NCI-H2107 (cell line): ENCODE measurements at places on chromosomes 3 and 15.

GRCh38 chr3:5165698-5166097 is 21.8 kb upstream of the EDEM1 start:
- DNase-seq = no peak

DNA sequence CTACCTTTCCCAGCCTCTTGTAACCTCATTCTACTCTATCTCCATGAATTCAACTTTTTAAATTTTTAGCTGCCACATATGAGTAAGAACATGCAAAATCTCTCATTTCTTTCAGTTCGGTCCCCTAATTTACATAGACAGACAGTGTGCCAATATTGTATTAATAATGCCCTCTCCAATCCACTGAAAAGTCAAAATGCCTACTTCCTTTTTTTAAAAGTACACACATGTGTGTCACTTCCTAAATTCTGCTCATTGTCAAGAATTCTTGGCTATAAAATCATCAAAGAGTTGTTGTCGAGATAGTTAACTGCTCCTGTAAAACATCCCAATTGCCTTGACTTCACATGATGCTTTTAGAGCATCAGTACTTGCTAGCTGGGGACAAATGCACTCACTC is 84.2 kb upstream of the IL12A start:
- DNase-seq = no peak

DNA sequence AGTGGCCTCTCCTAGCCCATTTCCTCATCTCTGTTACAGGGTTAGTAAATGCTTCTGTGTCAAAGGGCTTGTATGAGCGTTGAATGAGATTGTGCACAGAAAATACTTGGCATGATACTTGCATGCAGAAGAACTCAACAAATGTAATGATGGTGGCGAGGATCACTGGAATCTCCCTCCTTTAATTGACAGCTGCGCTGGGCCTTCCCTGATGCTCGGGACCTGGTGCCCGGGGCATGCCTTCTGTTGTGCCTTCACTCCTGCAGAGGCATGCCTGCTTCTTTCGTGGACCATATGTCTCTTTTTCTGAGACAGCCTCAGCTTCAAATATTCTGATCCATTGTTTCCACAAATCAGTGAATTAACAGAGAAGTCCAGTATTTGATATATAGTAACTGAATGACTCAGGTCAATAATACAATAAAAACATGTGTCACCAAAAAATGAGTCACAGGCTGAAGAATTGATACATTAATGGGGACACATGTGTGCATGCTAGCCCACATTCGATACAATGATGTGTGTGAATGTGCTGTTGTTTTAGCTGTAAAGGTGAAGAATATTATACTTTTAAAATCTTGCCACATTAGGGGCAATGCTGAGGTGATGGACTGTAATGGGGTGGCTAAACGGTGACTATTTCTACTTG is 243.3 kb upstream of the TBL1XR1 start:
- DNase-seq = no peak

DNA sequence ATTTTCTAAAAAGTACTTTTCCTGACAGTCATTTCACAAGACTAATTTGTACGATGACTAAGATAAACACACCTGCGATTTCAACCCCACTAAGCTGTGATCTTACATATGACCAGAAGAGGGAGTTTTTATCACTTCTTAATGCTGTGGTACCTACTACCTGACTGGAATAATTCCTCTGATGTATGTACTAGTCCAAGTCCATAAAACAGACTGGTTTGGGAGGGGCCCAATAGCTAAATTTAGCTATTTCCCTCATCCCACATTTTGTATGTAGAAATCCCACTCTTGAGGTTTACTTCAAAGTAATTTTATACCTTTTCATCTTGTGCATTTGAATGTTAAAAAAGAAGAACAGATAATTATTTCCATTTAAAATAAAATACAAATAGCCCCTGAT is 49.7 kb upstream of the SCAANT1 start:
- no peak for DNase-seq

DNA sequence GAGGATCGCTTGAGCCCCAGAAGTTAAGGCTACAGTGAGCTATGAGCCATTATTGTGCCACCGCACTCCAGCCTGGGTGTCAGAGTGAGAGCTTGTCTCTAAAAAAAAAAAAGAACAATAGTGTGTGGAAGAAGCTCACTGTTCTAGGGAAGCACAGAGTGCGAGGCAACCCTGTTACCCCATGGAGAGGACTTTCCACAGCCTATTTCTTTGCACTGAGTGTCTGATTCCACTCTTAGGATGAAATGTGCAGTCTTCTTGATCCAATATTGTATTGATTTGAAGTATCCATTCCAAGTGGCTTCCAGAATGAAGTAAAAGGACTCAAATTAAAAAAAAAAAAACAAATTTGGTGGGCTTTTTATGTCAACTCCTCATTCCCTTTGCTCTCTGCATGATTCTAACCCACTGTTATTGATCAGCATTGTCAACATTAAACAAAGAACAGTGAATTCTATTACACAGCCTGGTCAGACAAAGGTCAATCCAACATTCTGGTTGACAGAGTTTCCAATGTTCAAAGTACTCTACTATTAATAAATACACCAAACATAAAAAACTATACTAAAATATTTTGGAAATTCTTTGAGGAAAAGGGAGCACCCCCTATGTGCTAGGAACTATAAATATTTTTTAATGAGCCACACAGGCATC is 150.2 kb upstream of the PTPRG start:
- DNase-seq = no peak

- no peak for DNase-seq
These were observed 12.0 kb downstream of the KLF15 start for GRCh38 chr3:126345231-126345630.

DNA sequence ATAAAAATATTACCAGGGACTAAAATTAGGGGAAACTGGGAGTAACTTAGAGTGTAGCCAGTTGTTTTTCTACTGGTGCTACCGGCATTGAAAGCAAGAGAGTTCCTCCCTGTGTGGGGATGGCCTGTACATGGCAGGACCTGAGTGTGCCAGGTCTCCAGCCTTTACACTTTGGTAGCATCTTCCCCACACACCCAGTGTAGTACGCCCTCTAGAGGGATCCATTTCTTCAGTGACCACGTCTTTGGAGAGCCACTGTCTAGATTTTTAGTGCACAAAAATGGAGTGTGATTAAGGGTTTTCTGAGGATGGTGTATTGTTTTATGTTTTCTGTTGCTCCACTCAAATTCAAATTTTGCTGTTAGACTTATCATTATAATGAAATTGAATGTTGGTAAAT is 507.0 kb upstream of the TPRG1 start:
- DNase-seq = no peak

DNA sequence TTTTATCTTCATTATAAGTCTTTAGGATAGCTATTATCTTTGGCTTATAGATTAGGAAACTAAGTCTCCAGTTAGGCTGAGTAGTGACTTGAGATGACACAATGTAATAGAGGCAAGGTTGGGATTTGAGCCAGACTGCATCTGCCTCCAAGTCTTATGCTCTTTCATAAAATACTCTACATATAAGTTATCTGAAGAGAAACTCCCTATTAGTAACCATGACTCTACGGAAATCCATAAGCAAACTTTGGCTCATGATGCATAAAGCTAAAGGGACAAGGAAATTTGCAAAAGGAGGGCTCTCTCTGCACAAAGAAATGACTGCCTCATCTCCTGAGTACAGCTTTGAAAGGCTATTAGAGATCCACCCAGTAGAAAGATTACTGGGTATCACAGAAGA is 77.6 kb upstream of the FRMD4B start:
- DNase-seq = no peak

DNA sequence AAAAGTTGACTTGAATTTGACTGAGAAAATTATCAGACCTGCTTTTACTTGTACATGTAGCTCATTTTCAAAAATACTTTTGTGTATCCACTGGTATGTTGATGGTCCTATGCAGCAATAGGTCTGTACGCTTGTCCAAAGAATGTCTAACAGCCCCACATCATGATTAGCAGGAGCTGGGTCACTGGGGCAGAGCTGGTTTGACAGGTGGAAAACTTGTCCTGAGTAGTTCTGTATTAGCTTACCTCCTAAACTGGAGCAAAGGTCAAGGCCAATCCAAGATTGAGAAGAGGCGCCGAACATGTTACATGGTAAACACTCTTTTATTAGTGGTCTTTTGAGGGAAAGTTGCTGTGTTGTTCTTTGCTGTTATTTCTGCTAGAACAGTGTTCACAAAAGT is 50.6 kb downstream of the GAP43 start:
- DNase-seq = no peak

DNA sequence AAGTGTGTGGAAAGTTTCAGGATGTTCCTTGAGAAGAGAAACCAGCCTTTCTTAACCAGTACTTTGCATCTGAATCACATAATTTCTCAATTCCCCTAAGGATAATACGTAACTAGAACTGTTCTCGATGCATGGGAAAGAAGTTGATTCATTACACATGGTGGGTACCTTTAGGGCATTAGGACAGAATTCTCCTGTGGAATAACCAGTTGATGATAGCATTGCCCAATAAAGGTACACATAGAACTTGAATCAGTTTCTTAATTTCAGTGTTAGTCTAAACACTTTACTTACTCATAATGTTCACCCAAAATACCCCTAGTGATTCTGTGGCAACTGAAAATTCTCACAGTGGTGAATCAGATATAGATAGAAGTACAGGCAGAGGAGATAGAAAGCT is 1030.9 kb downstream of the ROBO1 start:
- DNase-seq = no peak

- DNase-seq = no peak
These were observed 93.1 kb downstream of the BTD start for GRCh38 chr3:15694628-15695027.

- no peak for DNase-seq
These were observed 501.7 kb downstream of the SHQ1 start for GRCh38 chr3:72346526-72346926.

DNA sequence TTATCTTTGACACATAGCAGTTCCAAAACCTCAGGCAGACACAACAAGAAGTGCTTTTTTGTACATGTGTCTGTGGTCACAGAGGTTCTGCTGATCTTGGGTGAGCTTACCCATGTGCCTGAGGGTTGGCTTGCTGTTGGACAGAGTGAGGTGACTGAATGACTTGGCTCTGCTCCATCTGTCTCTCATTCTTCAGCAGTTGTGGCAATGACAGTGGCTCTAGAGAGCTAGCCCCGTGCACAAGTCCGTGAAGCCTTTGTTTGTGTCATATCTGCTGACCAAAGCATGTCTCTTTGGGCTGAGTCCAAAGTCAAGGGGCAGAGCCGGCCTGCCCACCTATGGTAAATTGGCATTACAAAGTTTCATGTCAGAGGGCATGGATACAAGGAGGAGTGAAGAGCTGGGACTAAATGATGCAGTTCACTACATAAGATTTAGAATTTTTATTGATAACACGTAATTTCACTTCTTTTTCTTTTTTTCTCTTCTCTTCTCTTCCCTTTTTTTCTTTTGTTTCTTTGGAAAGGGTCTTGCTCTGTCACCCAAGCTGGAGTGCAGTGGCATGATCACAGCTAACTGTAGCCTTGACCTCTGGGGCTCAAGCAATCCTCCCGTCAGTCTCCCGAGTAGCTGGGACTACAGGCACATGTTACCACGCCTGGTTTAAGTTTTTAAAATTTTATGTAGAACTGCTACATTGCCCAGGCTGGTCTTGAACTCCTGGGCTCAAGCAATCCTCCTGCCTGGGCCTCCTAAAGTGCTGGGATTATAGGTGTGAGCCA is 77.9 kb downstream of the ITPR1 start:
- no peak for DNase-seq

DNA sequence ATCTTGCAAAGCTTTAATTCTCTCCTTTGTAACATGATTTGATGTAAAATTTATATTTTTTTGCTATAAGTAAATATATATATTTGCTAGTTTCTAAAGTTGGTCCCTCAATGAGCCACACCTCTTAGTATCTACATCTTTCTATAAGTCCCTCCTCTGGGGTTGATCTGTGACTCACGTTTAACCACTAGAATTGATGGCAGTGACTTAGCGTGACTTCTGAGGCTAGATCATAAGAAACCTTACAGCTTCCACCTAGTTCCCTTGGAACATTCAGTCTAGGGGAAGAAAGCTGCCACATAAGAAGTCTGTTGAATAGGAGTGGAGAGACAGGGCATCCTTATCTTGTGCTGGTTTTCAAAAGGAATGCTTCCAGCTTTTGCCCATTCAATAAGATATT is 56.6 kb upstream of the TNIK start:
- no peak for DNase-seq

DNA sequence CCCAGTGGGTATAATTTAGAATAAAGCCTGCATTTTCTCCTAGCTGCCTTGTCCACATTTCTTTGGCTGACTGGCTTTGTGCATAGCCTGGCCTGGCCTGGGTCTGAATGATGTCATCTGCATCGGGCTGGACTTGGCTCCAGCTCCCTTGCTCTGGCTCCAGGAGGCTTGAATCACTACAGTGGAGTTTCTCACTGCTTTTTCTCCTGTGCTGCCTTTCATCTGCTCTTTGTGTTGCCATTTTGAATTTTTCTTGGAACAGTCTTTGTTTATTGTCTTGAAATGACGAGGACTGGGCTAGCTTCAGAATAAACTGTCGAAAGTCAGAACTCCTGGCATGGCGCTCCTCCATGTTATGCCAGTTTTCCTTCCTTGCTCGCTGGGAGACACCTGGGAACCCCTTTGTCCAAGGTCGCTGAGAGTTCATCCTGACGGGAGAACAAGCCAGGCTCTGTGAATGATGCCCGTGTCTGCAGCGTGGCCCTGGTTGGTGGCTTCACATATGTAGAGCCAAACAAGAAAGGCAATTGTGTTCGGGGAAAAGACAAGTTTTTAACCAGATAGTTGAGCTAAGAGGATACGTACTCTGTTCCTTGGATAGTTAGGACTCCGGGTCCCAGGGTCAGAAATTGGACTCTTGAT is 258.9 kb downstream of the PDZRN3 start:
- no peak for DNase-seq

- DNase-seq = no peak
These were observed 46.0 kb upstream of the VGLL4 start for GRCh38 chr3:11689749-11690148.

DNA sequence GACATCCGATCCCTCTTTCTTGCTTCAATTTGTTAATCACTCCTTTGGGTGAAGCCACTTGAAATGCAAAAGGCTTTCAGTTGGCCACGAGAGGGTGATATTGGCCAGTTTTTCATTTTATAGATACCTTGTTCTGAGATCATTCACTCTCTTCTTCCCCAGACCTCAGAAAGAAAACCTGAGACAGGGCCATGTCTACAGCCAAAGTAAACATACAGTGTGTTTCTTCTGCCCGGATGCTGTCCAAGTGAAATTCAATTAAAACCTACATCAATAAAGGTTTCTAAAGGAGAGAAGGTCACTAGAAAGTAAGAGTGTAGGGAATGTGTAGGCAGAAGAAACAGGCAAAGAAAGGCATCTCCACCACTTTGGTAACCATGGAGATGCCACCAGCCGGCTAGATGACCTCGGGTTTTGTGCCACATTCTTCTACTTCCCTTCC is 39.5 kb upstream of the FMN1 start:
- no peak for DNase-seq

DNA sequence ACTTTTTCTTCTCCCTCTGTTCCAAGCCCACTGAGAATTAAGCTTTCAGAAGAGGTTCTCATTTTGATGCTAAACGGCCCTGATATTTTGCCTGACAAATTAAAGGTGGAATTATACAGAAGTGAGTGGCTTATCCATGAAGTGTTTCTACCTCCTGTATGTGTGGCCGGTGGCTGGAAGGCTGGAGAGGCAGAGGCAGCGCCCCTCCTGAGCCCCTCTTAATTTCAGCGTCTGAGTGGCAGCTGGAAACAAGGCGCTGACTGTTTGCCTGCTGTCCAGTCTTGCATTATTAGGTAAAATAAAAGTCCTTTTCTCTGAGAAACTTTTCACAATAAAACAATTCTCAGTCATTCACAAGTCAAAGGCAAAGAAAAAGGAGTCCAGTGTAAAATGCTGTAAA is 685.7 kb downstream of the MCTP2 start:
- no peak for DNase-seq

GRCh38 chr3:110181226-110181625 is 843.9 kb upstream of the DPPA4 start:
- no peak for DNase-seq
